ENCODE measurements at places on chromosomes 6 and 20.

- DNase-seq, result no peak
These were observed 84.2 kb downstream of the EPB41L2 start for GRCh38 chr6:130978660-130979396.

DNA sequence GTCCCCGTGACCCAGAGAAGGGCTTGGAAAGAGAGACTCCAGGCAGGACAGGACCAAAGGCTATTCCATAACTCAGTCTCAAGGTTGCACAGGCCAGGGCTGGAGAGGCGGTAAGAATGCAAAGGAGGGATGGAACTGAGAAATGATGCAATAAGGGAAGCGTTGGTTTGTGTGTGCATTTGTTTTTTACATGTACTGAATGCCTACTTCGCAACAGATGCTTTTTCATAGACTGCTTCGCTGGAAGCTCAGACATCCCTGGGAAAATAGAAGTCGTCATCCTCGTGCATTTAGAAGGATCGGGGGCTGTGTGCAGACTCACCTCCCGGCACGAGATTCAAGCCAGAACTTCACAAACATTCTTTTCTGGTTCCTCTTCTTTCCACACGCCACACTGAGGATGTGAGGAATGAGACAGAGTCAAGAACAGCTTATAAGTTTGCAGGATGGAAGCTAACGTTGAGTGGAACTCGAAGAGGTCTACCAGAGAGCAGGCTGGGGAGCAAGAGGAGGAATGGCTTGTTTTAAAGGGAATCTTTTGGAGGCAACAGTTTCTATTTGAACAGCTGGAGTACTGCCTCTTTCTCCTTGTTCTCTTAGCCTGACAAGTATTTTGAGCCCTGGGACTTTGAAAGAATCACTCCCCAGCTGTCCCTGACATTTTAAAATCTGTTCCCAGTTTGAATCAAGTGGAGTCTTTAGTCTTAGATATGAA lies 19.3 kb upstream of the LY86 start:
- DNase-seq, result no peak

DNA sequence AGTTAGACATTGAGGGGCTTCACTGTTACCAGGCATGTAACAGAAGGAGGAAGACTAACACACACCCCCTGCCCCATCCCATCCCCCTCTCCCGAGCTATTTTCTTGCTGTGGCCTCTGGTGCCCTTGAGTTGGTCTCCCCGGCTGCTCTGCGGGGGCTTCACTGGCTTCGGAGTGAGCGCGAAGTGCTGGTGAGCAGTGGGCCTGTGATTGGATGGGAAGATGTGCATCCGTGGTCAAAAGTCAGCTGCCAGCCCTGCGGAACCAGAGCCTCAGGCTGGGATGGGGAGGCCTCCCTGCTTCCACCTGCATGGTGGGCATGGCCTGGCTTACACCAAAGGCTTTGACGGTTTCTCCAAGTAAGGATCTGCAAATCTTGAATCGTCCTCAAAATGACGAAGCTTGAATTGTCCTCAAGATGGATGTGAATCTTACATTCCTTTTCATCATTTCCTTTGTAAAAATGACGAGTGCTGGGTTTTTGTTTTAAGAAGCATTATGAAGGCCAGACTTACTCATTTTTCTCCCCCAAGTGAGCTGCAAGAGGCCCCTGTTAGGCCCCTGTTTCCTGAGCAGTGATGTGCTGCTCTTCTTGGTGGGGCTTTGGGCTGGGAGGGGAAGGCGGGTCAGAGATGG lies 23.7 kb downstream of the SPATA2 start:
- DNase-seq, result no peak

DNA sequence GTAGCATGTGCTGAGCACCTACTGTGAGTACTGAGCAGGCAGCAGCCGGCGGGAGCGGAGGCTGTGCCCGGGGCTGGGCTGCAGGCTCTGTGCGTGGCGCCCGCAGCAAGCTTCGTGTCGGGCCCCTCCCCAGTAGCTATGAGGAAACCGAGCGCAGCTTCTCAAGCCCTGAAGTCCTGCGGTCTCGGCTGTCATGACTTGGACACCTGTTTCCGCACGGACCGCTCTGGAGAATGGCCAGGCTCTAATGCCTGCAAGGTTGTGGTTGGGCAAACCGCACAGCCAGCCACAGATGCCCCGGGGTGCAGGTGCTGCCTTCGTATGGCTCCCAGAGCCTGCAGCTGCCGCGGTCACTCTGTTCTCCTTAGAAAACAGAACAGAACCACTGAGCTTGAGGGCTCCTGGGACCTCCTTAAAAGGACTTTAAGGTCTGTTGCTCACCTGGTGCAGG lies 33.7 kb downstream of the PYGB start:
- DNase-seq, result no peak

DNA sequence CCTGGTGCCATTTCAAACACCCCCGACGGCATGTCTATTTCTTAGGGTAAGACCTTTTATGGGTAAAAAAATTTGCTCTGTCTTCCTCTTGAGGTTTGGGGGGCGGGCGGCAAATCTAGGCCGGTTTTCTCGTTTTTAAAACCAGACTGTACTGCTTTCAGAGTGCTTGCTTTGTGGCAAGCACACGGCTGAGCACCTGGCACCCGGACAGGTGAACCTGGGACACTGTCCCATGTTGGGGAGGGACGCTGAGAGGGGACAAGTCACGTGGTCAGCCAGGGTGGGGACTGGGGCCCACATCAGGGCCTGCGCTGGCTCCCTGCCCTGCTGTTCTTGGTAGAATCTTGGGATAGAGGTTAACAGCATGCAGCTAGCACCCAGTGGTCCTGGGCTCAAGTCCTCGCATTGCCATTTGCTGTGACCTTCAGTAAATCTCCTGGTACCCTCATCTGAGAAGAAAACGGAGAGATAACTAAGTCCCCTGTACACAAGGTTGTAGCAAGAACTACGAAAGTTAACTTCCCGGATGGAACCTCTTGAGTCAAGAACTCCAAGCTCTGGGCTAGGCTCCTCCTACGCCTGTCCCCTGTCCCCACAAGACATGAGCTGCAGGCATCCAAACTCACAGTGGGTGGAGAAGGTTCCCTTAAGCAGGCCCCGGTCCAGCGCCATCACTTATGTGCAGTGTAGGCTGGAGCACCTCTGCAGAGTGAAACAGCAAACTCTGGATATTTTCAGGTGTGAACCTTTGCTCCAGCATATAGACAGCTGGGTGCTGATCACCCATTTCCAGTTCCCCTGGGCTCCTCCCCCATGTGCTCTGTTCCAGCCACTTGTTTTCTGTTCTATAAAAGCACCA lies 41.7 kb downstream of the PMEPA1 start:
- DNase-seq, result no peak

DNA sequence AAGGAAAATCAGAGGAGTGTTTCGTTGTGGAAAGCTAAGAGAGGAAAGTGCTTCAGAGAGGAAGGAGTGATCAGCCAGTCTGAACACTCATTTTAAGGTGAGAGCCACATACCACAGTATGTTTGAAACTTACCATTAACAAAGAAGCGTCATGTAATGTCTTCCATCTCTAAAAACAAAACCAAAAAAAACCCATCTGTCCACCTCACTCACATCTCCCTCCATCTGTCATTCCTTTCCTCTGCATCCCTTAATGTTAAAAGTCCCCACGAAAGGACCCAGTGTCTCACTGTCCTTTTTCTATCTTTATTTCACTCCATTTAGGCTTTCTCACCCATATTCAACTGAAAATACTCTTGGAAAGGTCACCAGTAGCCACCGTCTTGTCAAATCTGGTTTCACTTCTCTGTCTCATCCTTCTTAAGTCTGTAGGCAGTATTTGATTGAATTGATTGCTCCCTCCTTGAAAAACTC lies 59.4 kb upstream of the GNRH2 start:
- no peak for DNase-seq

DNA sequence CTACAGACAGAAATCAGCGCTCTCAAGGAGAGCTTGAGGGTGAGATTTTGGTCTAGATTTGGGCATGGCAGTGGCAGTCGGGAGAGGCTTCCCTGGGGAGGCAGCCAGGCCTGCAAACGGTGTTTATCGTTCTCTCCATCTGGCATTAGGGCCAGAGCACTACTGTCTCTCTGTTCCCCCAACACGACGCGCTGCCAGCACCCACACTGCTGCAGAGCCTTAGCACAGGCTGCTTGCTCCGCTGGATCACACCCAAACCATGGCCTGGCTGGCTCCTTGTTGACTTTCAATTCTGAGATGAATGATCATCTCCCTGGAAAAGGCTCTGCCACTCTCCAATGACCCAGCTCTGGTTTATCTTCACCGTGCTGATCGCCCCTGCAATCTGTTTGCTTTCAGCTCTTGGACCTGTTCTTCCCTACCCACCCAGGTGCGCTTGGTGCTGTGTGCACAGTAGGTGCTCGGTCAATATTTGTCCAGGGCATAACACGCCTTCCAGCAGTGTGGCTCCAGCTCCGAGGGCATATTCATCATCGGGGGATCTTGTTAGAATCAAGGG lies 106.1 kb downstream of the TFAP2C start:
- DNase-seq, result no peak

DNA sequence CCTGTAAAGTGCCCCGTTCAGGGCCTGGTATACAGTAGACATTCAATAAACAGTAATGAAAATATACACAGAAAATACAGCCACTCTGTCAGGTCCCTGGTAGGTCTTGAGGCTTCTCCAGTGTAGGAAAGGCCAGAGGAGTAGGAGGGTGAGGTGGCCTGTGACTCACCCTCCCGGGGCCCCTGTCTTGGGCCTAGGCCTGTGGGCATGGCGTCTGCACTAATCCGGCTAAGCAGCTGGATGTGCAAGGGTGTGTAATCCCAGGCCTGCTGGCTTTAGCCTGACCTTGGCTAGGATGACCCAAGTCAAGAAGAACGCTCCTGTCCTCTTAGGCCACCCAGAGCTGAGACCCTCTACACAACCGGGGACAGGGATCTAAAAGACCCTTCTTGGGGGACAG lies 84.9 kb downstream of the KCNB1 start:
- DNase-seq, result no peak

DNA sequence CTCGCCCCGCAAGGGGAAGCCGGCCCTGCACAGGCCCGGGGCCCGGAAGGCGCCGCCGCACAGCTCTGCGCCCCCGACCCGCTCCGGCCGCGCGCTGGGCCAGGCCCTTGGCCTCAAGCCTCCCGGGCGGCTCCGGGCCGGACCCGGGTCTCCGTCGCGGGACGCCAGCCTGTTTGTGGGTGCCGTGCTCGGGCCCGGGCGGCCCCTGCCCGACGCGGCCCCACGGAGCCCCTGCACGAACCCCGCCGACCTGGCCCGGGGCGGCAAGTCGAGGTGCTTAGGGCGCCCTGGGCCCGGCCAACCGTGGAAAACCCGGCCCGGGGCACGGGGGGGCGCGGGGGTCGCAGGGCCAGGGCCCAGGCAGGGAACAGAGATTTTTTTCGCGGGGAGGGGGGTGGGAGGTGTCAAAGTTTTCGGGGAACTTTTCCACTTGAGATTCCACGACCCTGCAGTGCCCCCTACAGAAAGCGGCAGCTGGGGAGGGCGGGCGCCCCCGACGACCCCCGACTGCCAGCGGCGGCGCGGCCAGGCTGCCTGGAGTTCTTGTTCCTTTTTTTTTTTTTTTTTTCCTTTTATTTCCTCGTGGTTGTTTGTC lies 805 bp upstream of the STX16 start:
- peak; percentile 54 for DNase-seq
